Activated T-helper 2 cell treated with anti-CD3 and anti-CD28 coated beads, Interferon-gamma antibody, Interleukin-2, Interleukin-4, amounts not matched to agents 10 μg/mL and 5 μg/mL and 100 μg/mL, durations not matched to agents 14 hours and 24 hours and 36 hours (primary cell): ENCODE measurements at places on chromosomes 11 and 22.

- DNase-seq = no peak
These were observed 17.5 kb downstream of the RPL3 start for GRCh38 chr22:39301926-39302325.

DNA sequence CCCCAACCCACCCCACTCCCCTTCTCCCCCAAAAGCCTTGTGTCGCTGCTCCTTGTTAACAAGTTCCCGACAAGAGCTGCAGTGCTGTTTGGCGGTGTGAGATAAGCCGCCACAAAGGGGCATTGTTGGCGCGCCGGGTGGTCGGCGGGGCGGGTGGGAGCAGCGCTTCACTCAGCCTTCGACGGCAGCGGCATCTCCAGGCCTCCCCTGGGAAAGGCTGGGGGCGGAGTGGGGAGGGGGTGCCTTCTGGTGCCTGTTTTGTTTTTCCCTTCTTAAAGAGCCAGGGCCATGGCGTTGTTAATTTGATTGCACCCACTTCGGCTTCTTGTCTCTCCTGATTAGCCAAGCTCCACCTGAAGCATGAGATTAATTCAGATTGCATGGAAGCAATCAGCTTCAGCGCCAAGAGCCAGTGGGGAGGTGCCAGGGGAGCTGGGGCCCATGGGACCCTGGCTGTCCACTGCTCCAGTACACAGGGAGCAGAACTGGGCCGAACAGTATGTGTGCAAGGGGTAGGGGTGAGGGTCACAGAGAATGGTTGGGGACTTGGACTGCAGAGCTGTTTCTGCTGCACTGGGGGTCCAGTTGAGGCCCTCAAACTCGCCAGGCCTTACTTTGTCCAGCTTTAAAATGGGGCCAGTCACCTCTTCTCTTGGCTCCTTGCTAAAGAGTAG, 165.1 kb downstream of the CEP164 start:
- no peak for DNase-seq

GRCh38 chr11:58965246-58965985, 26.1 kb downstream of the GLYATL1 start:
- no peak for DNase-seq

- no peak for DNase-seq
These were observed 27.0 kb downstream of the MPPED1 start for GRCh38 chr22:43438666-43439347.

DNA sequence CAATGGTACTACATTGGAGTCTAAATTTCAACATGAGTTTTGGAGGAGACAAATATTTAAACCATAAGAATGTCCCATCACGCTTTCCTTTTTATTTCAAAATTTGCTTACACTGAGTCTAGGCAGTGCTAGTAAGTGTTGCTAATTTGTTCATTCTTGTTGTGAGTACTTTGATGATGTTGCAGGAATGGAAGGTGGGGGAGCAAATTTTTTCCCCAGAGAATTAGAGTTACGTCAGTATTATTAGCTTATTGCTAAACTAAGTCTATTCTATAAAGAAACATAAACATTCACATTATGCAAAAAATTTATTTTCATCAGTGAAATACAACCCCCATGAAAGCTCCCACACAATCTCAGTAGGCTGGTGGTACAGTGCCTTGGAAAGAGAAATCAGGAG, 88.0 kb downstream of the BLID start:
- DNase-seq = no peak

GRCh38 chr11:87296627-87297026, 258.9 kb downstream of the TMEM135 start:
- DNase-seq = no peak

DNA sequence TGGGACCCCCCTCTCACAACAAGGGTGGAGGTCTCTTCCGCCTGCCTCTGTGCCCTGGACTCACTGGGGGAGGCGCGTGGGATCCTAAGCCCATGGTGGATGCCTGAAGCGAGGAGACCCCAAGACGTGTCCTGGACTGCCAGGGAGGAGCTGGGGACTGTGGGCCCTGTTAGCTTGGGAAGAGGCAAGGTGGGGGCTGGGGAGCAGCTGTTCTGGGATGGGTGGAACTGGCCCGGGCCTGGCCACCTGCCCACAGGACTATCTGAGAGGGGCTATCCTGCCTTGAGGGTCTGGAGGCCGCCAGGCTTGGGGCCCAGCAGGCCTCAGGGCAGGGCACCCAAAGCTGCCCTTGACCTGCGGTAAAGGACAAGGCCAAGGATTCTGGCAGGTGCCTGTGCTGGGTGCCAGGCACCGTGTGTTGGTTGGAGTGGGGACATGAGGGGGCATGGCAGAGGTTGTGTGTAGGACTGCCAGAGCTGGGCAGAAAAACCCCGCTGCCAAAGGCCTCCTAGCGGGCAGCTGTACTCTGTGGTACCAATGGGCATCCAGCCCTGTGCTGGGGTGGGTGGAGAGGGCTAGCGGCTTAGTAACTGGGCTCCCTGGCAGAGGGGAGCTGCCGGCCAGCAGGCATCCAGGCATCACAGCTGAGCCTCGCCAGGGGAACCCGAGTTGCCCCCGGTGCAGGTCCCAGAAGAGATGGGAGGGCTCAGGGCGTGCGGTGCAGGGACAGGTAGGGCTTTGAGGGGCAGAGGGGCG, 670 bp downstream of the LSP1 start:
- DNase-seq = no peak

DNA sequence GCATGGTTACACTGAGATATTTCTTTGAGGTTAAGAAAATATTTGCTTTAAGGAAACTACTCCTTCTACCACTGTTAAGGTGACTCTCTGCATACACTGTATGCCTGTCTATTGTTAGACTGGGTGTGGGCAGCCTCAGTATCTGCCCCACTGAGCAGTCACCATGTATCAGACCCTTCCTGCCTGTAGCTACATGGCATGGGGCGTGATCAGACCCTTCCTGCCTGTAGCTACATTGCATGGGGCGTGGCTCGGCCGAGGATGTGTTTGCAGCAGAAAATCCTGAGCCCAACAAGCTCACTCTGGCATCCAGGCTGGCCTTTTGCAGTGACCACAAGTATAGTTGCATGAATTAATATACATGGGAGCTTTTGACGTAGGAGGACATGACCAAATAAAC, 669.4 kb downstream of the OPCML start:
- DNase-seq = no peak

GRCh38 chr11:130213143-130213978, 53.8 kb downstream of the ST14 start:
- peak; percentile 56 for DNase-seq

DNA sequence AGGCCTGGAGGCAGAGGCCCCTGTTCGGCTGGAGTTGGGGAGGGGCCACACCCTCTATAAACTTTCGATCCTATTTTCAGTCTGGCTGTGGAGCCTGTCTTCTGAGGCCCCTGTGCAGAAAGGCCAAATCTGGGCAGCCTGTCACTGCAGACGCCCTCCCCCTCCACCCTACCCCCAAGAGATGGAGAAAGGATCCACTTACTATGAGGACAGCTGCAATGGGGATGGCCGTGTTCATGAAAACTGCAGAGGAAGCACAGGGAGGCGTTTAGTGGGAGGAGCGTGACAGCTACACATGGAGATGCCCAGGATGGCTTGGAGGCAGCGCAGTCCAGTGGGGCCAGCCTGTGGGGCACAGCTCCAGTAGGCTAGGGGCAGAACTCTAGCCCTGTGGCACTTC, 43.5 kb upstream of the KCNJ11 start:
- no peak for DNase-seq

DNA sequence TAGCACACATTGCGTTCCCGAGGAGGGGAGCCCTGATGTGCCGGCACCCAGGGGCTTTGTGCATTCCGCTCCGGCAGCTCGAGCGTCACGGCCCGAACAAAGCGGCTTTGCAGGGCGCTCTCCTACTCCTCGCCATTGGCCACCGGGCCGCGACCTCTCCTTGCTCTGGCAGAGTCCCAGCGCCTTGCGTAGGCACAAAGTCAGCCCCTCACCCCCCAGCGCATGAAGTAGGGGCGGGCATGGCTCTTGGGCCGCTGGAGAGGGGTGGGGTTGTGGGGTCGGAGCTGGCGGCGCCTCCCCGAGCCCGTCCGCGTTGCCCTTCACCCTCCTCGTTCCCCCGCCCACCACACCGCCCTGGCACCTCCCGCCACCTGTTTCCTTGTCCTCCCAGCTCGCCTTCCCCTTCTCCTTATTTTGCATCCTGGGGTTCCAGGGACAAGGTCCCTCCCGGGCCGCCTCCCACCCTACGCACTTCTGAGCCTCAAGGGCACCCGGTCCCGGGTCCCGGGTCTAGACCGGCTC, 753 bp upstream of the PPARA start:
- peak; percentile 28 for DNase-seq

DNA sequence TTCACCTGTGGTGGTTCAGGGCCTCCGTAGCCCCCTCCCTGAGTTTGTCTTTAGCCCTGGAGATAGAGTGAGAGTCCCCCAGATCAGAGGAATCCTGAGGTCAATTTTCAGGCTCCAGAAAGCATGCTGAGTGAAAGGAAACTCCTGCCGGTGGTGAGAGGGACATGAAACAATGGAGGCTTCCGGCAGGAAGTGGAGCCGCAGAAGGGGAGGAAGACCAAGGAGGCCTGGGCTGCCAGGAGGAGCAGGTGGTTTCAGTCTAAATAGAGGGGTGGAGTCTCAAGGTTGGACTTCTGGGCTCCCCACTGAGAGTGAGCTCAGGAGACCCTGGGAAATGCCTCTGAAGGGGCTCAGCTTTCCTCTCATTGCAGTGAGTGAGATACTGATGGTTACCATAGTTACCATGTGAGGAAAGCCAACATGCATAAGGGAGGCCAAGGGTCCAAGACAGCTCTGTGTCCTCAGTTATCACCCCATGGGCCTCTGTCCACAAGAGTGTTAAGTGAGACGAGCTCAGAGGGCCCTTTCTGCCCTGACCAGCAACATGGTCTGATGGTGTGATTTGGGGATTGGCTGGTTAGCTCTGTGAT, 10.7 kb downstream of the SLCO2B1 start:
- no peak for DNase-seq

DNA sequence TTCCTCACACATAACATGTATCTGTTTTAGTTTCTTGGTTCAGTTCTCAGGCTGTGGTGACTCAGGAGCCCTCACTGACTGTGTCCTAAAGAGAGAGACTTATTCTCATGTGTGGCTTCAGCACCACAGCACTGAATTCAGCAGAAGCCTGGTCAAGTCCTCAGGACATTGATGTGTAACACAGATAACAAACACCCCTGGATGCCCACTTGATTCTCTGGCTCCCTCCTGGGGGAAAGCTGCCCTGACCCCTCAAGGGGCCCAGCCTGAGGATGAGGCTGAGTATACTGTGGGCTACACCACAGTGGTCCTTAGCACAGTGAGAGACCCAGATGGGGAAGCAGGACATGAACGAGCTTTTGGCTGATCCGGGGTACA, 87.2 kb upstream of the VPREB1 start:
- no peak for DNase-seq

GRCh38 chr11:66139817-66140404, 69.8 kb downstream of the PACS1 start:
- no peak for DNase-seq

GRCh38 chr11:126542334-126543015, 187.0 kb downstream of the ST3GAL4 start:
- no peak for DNase-seq

GRCh38 chr11:106329273-106330018, 252.0 kb downstream of the AASDHPPT start:
- DNase-seq = no peak

- DNase-seq = no peak
These were observed 39.9 kb upstream of the CD5 start for GRCh38 chr11:61062181-61062930.

DNA sequence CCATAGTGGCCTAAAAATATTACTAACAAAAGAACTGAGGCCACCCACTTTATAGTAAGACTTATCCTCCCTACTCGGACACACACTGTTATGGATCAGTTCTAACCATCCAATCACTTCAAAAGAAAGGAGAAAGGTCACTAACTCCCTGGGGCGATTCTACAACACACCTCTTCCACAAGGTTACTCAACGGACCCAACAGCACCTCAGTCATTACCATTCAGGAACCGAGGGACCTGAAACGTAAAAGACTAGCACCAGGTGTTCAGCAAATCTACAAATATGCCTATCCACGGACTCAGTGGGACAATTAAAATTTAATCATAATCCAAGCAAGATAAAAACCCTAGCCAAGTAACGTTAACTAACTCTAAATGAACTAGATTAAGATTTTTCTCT, 1.6 kb downstream of the HNRNPUL2 start:
- no peak for DNase-seq

GRCh38 chr11:1323774-1324173, 14.3 kb upstream of the TOLLIP start:
- DNase-seq = no peak

- no peak for DNase-seq
These were observed 411.6 kb downstream of the TBC1D22A start for GRCh38 chr22:47174096-47174495.

DNA sequence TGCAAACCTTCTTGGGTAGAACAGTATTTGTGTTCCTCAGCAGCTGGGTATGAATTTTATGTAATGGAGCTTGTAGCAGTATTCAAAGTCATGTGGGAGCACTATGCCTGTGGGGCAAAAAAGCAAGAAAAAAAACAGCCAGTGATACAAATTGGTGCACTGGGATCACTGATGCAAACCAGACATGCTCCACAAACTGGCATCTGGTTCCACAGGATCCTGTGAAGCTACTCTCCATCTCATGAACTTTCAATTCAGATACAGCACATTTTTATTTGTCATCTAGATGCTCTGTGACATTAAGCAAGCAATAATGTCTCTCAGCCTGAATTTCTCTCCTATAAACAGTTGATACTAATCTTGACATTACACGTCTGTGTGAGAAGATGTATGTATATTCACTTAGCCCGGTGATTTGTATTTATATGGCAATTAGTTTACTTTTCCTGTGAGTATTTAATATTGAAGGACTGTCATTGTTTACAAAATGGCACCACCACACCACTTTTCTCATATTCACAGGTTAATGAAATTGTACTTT, 208.5 kb upstream of the GRIA4 start:
- DNase-seq = no peak

GRCh38 chr11:118908901-118909618, 16.7 kb downstream of the BCL9L start:
- DNase-seq = no peak

DNA sequence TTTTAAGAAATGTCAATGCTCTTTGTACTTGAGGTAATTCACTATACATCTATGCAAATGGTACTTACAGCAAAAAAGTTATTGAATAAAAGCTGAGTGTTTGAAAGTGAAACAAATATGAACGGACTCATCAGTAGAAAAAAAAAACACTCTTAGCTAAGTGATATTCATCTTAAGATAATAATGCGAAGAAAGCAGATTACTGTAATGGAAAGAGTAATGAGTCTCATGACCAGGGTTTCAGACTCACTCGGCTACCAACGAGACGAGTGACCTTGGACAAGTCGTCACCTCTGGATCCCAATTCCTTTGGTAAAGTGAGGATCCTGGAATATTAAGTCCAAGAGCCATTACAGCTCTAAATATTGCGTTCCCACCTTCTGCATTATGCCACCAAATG, 57.0 kb downstream of the PACSIN2 start:
- no peak for DNase-seq

- no peak for DNase-seq
These were observed 110.2 kb downstream of the GRIA4 start for GRCh38 chr11:105720096-105720495.

DNA sequence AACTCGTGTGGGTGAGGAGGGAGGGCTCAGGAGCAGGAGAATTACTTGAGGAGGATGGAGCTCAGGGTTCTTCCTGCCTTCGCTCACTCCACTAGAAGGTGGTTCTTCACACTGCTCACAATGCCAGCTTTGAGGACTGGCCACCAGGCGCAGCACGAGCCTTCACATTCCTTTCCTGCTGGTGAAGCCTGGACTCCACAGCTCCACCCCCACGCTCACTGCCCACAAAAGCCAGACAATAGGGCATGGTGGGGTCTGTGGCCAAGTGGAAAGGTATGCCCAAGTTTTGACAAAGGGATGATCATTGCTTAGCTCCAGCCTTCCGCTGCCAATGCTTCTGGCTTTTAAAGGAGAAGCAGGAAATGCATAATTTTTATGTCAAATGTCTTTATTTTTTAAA, 58.0 kb upstream of the FADD start:
- no peak for DNase-seq
